Panc1 (cell line): ENCODE measurements at places on chromosomes 1 and 21. TPM values are rescaled to one million over a fixed set of nuclear protein-coding genes. Genes with fewer than 3 reads are reported as not detected.

Gene SPRR2E
- total RNA-seq: not detected

Gene PALMD
- 0.05 TPM for total RNA-seq

Gene INSRR
- total RNA-seq: not detected

Gene TRIM63
- not detected for total RNA-seq

Gene KCNH1
- not detected for total RNA-seq

Gene LCE6A
- not detected for total RNA-seq

DNA sequence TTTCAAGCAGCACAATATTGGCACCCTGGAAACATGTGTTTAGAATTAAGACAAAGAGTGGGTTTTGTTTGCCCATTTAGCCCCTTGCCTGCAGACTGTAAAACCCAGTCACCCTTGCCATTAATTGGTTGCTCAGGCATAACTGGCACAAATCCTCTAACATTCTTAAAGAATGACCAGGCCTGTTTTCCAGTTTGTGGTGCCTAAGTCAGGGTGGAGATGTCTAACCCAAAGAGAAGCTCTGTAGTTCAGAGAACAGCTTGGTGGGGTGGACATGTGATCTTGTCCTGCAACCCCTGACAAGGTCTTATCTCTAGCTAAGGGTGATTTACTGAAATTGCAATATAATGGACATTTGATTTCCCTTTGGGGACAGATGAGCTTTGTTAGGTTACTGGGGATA, 8.8 kb upstream of the ANGPTL7 start:
- H3K27me3 ChIP-seq: no peaks in the 10 kb centered on the region
- peak overlapping the region; percentile 91 for H3K27ac ChIP-seq
- peaks cover 40% of the 10 kb centered on the region for H3K4me1 ChIP-seq
- DNase-seq: no peak

GRCh38 chr1:185157599-185158412, 839 bp downstream of the SWT1 start:
- DNase-seq: no peak
- H3K4me3 ChIP-seq: peak overlapping the region; percentile 99
- H3K4me1 ChIP-seq: peaks cover 12% of the 10 kb centered on the region
- H3K27me3 ChIP-seq: no peaks in the 10 kb centered on the region
- peak overlapping the region; percentile 84 for H3K27ac ChIP-seq

DNA sequence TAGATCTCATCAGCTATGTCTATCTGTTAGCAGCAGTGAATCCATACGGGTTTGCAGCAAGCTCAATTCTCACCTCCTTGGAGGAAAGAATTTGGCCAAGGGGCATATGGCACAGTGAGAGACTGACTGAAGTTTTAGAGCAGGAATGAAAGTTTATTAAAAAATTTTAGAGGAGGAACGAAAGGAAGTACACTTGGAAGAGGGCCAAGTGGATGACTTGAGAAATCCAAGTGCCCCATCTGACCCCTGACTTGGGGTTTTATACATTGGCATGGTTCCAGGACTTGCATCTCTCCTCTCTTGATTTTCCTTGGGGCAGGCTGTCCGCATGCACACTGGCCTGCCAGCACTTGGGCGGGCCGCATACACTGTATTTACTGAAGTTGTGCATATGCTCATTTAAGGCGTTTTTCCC, 9.2 kb upstream of the OSBPL9 start:
- H3K27me3 ChIP-seq: no peaks in the 10 kb centered on the region
- no peak for DNase-seq
- no peaks in the 10 kb centered on the region for H3K36me3 ChIP-seq

DNA sequence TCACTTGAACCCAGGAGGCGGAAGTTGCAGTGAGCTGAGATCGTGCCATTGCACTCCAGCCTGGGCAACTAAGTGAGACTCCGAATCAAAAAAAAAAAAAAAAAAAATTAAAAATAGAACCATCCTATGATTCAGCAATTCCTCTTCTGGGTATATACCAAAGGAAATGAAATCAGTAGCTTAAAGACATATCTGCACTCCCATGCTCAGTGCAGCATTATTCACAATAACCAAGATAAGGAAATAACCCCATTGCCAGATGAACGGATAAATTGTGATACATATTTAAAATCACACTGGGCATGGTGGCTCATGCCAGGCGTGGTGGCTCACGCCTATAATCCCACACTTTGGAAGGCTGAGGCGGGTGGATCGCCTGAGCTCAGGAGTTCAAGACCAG, 23.8 kb downstream of the ALDH9A1 start:
- no peaks in the 10 kb centered on the region for H3K27me3 ChIP-seq
- H3K36me3 ChIP-seq: peaks cover 2% of the 10 kb centered on the region; the same call in 1 of the 2 replicates
- no peak overlapping the region for H3K27ac ChIP-seq
- H3K4me3 ChIP-seq: no peak overlapping the region

GRCh38 chr21:38499296-38499695, 1.0 kb upstream of the ERG start:
- no peak for DNase-seq
- H3K4me3 ChIP-seq: no peak overlapping the region
- no peaks in the 10 kb centered on the region for H3K27me3 ChIP-seq
- no peak overlapping the region for H3K27ac ChIP-seq

- H3K4me1 ChIP-seq: no peaks in the 10 kb centered on the region
- DNase-seq: no peak
- H3K27me3 ChIP-seq: no peaks in the 10 kb centered on the region
- no peaks in the 10 kb centered on the region for H3K36me3 ChIP-seq
Measured at GRCh38 chr1:7638078-7638477, 133.0 kb upstream of the VAMP3 start.

- no peaks in the 10 kb centered on the region for H3K4me1 ChIP-seq
- H3K36me3 ChIP-seq: no peaks in the 10 kb centered on the region
- H3K4me3 ChIP-seq: no peak overlapping the region
- DNase-seq: no peak
Measured at GRCh38 chr1:247437551-247438505, 20.1 kb downstream of the OR2B11 start.

DNA sequence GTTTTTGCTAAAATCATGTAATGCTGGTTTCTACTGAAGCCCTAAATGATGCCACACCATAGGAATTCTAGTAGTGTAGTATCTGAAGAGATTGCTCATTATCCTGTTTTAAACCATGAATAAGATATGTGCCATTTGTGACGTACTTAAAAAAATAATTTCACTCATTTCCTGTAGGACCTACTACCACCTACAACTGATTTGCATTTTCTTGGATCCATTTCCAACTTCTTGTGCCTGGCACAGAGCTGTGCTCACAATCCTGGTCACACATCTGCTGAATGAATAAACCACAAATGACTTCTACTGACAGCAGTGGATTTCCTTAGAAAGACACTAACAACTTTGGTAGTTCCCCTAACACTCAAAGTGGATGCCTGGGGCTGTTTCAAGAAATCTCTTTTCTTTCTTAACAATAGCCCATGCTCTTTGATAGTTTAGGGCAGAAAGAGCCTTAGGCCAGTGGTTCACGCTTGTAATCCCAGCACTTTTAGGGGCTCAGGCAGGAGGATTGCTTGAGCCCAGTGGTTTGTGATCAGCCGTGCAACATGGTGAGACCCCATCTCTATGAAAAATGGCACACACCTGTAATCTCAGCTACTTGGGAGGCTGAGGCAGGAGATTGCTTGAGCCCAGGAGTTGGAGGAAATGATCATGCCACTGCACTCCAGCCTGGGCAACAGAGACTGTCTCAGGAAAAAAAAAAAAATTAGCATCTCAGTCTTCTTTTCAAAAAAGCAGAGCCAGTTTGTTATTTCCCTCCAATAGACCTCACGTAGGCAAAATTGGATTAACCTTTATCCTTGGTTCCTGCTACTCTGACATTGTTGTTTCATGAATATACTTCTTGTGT, 13.0 kb upstream of the BATF3 start:
- H3K27ac ChIP-seq: no peak overlapping the region
- H3K4me3 ChIP-seq: no peak overlapping the region
- peaks cover 3% of the 10 kb centered on the region for H3K27me3 ChIP-seq
- no peaks in the 10 kb centered on the region for H3K4me1 ChIP-seq
- no peaks in the 10 kb centered on the region for H3K36me3 ChIP-seq

GRCh38 chr1:37031871-37032270, 2.4 kb downstream of the GRIK3 start:
- H3K36me3 ChIP-seq: no peaks in the 10 kb centered on the region
- DNase-seq: no peak
- no peak overlapping the region for H3K4me3 ChIP-seq
- peaks cover 6% of the 10 kb centered on the region; the same call in 1 of the 2 replicates for H3K27me3 ChIP-seq

DNA sequence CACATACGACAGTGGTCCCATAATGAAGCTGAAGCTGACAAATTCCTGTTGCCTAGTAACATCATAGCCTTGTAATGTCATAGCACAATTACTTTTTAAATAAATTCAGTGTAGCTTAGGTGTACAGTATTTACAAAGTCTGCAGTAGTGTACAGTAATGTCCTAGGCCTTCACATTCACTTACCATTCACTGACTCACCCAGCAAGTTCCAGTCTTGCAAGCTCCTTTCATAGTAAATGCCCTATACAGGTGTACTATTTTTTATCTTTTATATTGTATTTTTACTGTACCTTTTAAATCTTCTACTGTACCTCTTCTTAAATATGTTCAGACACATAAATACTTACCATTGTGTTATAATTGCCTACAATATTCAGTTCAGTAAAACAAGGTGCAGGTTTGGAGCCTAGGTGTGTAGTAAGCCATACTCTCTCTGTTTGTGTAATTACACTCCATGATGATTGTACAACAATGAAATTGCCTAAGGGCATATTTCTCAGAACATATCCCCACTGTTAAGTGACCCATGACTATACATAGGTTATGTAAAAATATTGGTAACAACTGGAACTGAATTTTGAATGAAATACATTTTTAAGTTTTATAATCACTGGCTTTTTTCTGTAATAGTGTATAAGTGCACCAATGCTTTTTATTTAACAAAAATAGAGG, 33.5 kb upstream of the ADAM30 start:
- no peak for DNase-seq
- H3K4me3 ChIP-seq: no peak overlapping the region
- no peak overlapping the region for H3K27ac ChIP-seq
- H3K4me1 ChIP-seq: no peaks in the 10 kb centered on the region
- peaks cover 21% of the 10 kb centered on the region for H3K36me3 ChIP-seq

DNA sequence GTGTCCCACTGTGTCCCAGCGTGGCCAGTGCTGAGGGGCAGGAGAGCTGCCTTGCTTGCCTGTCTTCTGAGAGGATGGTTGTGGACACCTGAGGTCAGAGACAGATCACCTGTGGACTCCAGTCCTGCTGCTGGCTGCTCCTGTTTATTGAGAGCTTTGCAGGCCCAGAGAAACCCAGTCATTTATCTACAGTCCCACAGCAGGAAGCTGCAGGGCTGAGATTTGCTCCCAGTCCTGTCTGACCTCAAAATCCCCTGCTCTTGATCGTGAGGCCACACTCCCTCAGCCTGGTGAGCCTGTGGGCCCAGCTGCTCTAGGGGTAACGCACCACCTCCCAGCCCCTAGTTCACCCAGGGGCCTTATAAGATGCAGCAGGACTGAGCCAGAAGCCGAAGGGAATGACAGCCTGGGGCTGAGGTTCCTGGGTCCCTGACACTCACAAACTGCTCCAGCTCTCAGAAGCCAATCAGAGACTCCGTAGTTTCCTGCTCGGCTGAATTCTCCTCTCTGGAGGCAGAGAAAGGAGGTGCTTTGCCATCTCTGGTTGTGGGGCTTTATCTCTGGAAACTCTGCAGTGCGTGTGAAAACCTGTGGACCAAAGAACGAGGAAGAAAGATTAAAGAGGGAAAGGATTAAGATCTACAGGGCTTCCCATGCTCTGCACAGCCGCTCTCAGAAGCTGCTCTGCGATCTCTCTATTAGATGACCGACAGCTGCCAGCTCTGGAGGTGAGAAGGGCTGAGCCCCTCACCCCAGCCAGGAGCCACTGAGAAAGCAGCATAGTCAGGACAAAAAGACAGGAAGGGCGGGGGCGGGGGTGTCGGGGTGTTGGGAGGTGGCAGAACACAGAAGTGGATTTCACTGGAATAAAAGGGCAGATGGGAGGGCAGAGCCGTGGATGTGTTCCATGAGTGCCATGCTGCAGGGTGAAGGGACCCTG, 39.1 kb downstream of the UBIAD1 start:
- no peak overlapping the region for H3K27ac ChIP-seq
- no peak for DNase-seq
- no peaks in the 10 kb centered on the region for H3K36me3 ChIP-seq
- no peaks in the 10 kb centered on the region for H3K27me3 ChIP-seq

DNA sequence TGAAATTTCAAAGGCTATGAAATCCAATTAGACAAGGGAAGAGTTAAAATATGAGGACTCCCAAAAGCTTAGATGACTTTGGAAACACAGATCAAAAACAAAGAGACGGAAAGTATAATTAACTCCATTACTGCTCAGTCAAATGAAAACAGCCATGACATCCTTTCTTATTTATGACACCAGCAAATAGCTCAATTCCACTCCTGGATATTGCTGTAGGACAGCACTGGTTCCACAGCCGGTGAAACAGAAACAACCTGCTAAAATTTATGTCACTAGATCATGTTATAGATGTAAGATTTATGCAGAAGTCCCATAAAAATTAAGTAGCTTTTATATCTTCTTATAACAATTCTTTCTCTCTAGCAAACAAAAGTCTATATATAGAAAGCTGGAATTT, 65.6 kb upstream of the RRP15 start:
- H3K4me3 ChIP-seq: no peak overlapping the region
- H3K36me3 ChIP-seq: no peaks in the 10 kb centered on the region
- no peak for DNase-seq
- H3K27ac ChIP-seq: no peak overlapping the region
- H3K27me3 ChIP-seq: peaks cover 2% of the 10 kb centered on the region; the same call in 1 of the 2 replicates
- H3K4me1 ChIP-seq: no peaks in the 10 kb centered on the region

GRCh38 chr1:17068789-17069188, 15.0 kb upstream of the SDHB start:
- no peaks in the 10 kb centered on the region for H3K36me3 ChIP-seq
- no peak overlapping the region for H3K27ac ChIP-seq
- no peaks in the 10 kb centered on the region for H3K27me3 ChIP-seq
- H3K4me1 ChIP-seq: no peaks in the 10 kb centered on the region
